ENCODE measurements at places on chromosomes 16 and 17.

- no peak for DNase-seq
These were observed 4.3 kb downstream of the RCVRN start for GRCh38 chr17:9900784-9901183.

DNA sequence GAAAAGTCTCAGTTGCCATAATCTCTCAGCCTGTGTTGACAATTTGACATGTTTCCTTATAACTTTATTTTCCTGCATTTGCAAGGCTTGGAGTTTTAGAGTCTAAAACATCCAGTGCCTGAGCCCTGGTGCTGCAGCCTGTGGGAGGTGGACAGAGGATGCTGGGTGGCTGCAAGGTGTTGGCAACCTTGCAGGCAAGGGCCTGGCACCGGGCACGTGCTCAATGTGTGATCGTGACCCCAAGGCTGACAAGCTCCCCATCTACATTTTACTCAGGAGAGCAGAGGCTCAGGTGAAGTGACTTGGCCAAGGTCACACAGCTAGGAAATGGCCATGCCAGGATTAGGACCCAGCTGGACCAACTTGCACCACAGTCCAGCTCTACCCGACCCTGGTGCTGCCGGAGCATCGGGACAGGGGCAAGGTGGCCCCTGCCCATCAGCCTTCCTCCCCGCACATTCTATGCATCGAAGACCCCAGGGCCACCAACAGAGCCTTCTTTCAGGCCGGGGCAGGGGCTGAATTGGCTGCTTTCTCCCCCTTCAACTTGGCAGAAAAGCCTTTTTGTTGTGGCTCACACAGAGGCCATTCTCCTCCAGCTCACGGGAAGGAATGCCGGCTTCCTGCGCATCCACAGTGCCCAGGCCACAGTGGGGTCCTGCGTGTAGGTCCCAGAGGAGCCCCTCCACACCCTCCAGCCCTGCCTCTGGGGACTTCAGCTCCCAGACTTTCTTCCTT, 23.1 kb downstream of the MMP15 start:
- DNase-seq, result no peak

- DNase-seq, result peak; percentile 74
These were observed 780 bp upstream of the DCAKD start for GRCh38 chr17:45052052-45052772.

- no peak for DNase-seq
These were observed 20.8 kb downstream of the GGA3 start for GRCh38 chr17:75240394-75241142.

DNA sequence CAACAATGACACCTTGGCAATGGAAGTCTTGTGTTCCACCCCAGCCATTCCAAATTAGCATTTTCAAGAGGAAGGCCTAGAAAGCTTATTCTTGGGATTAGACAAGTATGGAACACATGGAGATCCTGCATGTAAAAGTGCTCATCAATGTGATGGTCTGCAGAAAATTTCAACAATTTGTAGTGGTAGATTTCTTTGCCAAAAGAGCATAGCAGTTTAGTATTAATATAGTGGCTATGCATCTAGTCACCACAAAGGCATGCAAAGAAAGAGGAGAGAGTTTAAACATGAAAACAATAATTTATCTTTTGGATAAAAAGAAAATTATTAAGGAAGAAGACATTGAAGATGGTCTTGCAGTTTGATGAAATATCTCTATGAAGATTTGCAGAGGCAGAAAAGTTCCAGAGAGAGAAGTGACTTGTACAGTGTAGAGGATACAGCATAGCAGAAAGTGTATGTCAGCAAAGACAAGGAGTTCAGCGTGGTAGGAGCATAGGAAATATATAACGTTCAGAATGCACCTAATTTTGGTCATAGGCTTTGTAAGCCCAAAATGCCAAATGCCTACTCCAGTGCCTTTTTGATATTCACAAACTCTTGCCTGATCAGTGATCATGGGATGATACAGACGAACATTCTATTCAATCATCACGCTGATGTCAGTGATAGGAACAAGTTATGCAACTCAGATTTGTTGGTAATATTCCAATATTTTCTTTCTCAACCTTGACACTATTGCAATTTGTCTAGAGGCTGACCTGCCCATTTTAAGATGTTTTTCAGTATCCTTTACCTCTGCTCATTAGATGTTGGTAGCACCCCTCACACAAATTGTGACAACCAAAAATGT, 727.9 kb upstream of the SOX9 start:
- DNase-seq, result no peak

DNA sequence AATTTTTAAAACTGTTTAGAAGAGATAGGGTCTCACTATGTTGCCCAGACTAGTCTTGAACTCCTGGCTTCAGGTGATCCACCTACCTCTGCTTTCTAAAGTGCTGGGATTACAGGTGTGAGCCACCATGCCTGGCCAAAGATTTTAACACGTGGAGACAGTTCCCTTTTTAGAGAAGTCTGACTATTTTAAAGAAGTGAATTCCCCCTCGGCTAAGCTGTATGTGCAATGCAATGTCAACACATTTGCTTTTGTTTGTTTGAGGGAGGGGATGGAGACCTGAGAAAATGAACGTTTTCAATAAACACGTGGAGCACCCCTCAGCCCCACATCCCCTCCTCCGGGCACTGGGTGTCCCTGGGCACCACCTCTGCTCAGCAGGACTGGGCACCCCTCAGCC, 14.3 kb upstream of the RNPS1 start:
- DNase-seq, result no peak
